GF-D8 (cell line): ENCODE measurements at places on chromosomes 6 and 20.

- DNase-seq: no peak
These were observed 634.5 kb downstream of the EYS start for GRCh38 chr6:65072500-65072899.

GRCh38 chr6:28771401-28772267 is 152.2 kb downstream of the TRIM27 start:
- no peak for DNase-seq

- DNase-seq: no peak
These were observed 17.0 kb upstream of the KIF13A start for GRCh38 chr6:18004256-18004985.

- peak; percentile 59 for DNase-seq
These were observed 100.3 kb downstream of the TMEM242 start for GRCh38 chr6:157223021-157223430.

- DNase-seq: no peak
These were observed 529.0 kb downstream of the TBC1D32 start for GRCh38 chr6:120805276-120805675.

GRCh38 chr6:101401792-101402621 is 8.5 kb downstream of the GRIK2 start:
- DNase-seq: no peak

- no peak for DNase-seq
These were observed 151.8 kb downstream of the ZFP64 start for GRCh38 chr20:52039790-52040189.

DNA sequence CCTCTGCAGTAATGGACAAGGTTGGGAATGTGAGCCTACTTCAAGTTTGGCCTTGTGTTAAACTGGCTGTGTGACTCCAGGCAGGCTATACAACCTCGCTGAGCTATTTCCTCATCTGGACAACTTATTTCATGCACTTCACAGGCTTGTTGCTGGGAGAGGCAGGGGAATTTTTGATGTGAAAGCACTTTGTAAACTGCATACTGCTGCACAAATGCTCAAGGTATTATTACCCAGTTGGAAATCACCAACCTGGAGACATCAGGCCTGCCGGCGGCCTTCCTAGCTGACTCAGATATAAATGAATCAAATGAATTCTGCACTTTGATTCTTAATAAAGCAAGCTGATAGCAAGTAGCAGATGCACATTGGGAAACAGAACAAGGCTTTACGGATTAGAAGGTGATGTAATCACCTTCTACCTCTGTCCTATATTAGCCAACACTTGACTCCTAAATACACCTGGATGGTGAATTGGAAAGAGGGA is 10.1 kb downstream of the JARID2 start:
- DNase-seq: no peak

DNA sequence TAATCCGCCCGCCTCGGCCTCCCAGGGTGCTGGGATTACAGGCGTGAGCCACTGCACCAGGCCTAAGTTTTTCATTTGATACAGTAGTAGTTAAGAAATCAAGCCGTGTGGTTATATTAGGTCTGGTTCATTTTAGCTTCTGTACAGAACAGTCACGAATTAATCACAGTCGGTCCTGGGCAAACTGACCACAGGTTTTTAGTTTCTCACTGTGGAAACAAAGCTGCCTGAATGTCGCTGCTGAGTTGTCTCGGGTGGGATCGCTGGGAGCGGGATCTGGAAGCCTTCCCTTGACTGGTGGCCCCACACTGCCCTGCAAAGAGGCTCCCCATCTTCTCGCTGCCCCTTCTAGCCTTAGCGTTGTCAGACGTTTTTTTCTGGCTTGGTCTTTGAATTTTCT is 18.6 kb downstream of the UCKL1 start:
- DNase-seq: no peak

- no peak for DNase-seq
These were observed 100.0 kb downstream of the NDUFAF5 start for GRCh38 chr20:13884803-13885202.

DNA sequence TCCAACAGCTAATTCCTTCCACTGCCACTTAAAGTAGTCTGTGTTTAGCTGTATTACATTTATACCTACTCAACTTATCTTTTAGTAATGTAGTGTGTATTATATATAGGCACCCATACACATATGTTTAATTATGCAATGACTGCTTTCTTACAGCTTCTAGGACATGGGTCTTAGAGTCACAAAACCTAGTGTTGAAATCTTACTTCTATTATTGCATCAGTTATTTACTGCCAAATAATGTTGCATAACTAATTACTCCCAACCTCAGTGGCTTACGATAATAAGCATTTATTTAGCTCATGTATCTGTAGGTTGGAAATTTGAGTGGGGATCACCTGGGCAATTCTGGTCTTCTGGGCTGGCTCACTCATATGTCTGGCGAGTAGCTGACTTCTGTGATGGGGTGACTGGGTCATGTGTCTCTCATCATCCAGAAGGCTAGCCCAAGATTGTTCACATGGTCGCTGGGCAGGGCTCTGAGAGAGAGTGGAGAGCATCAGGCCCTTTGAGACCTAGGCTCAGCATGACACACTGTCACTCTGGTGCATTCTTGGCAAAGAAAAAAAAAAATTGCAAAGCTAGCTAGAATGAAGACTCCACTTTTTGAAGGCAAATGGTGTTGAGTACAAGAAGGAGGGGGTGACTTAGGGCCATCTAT is 187.0 kb downstream of the PLCB1 start:
- peak; percentile 5 for DNase-seq

DNA sequence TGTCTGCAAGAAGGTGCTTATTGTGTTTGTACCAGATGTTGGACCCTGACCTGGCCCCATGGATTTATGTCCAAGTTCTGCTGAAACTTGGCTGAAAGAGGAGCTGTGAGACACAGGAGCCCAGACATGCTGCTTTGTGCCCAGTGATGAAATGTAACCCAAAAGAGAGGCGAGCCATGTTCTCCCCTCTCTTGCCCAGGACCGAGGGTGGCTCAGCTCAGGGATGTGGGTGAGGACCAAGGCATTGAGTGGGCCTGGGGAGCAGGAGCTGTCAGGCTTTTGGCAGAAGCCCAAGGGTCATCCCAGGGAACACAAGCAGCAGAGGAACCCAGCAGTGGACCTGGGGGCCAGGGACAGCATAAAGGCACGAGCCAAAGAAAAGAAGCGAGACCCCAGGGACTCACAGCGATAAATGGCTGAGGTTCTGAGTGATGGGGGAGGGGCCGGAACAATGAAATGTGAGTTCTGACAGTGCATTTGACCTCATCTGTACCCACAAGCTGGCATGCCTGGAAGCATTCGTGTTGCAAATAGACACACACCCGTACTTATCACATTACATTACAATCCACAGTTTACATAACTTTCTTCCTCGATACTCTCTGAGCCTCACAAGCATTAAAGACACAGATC is 363.4 kb upstream of the JARID2 start:
- no peak for DNase-seq

DNA sequence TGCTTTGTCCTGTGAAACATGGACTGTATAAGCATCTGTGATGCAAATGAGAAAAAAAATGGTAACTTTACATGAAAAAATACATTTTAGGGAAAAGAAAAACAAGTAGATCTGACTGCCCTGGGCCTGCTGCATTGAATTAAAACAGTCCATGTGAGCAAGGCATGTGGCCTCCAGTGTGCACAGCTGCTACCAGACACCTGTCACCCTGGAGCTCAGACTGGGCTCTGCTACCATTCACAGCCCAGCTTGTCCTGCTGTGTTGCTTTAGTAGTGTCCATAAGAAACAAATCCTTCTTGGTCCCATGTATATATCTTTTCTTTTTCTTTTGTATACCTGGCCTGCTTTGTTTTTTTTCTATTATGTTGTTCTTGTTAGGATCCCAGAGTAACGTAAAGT is 315.9 kb downstream of the NKAIN2 start:
- no peak for DNase-seq

- DNase-seq: no peak
These were observed 46.5 kb upstream of the RIPOR2 start for GRCh38 chr6:24982231-24982630.

- DNase-seq: no peak
These were observed 74.3 kb downstream of the SYNDIG1 start for GRCh38 chr20:24543741-24544140.

- no peak for DNase-seq
These were observed 15.0 kb downstream of the CCR6 start for GRCh38 chr6:167137881-167138280.

DNA sequence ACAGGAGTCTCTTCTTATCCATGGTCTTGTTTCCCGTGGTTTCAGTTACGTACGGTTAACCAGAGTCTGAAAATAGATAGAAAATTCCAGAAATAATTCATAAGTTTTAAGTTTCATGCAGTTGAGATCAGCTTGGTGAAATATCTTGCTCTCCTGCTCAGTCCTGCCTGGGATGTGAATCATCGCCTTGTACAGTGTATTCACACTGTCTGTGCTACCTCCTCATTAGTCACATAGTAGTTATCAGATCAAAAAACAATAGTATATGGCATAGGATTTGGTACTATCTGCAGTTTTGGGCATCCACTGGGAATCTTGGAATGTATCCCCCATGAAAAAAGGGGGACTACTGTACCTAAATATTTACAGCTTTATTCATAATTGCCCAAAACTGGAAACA is 22.7 kb upstream of the MOCS1 start:
- no peak for DNase-seq

- no peak for DNase-seq
These were observed 26.6 kb upstream of the KLHL31 start for GRCh38 chr6:53692172-53692571.

- DNase-seq: no peak
These were observed 80.9 kb downstream of the COL12A1 start for GRCh38 chr6:75124983-75125382.

DNA sequence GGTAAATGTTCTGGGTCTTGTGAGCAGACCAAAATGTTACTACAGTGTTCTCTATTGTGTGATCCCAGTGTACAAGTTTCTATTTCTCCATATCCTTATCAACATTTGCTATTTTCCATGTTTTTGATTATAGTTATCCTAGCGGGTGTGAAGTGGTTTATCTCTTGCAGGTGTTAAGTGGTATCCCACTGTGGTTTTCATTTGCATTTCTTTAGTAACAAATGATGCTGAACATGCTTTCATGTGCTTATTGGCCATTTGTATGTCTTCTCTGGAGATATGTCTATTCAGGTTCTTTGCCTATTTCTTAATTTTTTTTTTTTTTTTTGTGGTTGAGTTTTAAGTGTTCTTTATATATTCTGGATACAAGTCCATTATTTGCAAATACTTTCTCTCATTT is 35.5 kb downstream of the NSFL1C start:
- no peak for DNase-seq

- no peak for DNase-seq
These were observed 28.9 kb downstream of the TPD52L1 start for GRCh38 chr6:125182237-125183008.

- no peak for DNase-seq
These were observed 29.2 kb upstream of the SDCBP2 start for GRCh38 chr20:1357921-1358671.

- DNase-seq: no peak
These were observed 93.8 kb upstream of the LY86 start for GRCh38 chr6:6494677-6495076.

DNA sequence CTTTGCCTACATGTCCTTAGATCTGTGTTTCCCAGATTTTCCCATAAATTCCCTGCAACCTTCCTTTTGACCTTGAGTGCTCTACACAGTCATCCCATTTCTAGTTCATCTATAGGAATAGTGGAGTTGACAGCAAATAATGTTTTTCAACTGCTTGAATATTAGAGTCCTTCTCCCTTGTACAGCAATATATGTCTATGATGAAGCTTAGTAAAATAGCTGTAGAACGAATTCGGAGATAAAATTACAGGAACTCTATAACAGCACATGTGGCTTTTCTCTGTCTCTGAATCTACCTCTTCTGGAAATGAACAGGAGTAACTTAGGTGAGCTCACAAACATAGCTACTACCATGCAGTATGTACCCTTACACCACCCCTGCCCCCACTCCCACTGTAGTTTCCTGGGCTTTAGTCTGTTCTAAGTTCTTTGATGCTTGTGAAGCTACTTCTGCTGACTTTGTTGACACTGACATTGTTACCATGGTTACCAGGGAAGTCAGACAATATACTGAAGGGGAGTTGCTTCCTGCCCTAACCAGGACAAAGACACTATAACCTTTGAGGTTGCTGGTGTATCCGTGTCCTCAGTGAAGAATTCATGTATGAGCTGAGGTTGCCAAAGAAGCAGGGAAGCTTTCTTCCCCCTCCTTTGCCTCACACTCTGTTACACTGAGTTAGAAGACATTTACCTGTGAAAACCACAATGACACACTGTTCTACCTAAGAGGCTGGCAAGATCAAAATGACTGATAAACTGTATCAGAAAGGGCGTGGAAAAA is 35.8 kb upstream of the SHLD1 start:
- DNase-seq: peak; percentile 6

DNA sequence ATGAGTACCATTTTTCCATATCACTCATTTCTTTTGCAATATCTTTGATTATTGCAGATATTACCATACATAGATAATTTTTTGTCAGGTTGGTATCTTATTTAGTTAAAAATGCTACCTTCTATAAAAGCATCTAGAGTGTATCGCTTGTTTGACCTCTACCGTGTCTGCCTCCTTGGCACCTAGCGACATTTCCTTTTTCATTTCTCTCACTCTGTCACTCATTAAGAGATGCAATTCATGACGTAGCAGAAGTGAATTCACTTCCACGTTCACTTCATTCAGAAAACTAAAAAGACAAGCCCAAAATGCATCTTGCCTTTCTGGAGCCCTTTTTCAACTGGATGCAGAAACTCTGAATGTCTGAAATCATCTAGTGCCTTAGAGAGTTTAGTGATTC is 172.9 kb downstream of the MMS22L start:
- DNase-seq: no peak

DNA sequence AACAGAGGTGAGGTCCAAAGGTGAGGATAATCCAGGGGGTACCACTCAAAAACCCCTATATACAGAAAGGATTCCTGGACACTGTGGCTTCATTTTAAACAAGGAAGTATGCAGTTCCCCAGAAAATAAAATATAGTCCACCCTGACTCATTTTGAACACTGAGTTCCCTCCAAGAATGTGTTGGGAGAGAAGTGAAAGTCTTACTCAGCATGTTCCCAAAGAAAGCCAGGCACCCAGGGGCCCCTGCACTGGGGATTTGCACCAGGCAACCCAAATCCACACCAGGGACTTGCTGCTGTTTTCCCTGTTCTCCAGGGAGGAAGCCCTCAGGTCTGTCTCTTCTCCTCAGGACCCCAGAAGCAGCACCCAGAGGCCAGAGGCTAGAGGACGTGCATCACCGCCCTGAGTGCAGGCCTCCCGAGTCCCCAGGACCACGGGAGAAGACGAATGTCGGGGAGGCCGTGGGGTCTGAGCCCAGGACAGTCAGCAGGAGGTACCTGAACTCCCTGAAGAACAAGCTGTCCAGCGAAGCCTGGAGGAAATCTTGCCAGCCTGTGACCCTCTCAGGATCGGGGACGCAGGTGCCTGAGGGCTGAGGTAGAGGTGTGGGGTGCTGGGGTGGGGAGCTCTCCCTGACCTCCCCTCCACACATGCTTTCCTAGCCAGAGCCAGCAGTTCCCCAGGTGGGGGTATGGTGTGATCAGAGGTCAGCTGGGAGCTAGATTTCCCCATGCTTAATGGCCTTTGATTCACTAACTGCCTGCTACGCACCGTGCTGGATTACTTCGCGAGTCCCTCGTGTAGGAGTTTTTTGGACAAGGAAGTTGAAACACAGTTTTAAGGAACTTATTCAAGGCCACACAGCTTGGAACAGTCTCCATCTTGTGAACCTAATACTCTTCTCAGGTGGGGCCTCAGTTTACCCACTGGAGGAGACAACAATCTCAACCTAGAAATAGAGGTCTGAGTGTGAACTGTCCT is 3.3 kb downstream of the FGD2 start:
- DNase-seq: no peak

GRCh38 chr6:87658516-87658915 is 43.5 kb downstream of the AKIRIN2 start:
- no peak for DNase-seq
